Urothelium cell line (cell line): ENCODE measurements at places on chromosomes 3 and 15.

DNA sequence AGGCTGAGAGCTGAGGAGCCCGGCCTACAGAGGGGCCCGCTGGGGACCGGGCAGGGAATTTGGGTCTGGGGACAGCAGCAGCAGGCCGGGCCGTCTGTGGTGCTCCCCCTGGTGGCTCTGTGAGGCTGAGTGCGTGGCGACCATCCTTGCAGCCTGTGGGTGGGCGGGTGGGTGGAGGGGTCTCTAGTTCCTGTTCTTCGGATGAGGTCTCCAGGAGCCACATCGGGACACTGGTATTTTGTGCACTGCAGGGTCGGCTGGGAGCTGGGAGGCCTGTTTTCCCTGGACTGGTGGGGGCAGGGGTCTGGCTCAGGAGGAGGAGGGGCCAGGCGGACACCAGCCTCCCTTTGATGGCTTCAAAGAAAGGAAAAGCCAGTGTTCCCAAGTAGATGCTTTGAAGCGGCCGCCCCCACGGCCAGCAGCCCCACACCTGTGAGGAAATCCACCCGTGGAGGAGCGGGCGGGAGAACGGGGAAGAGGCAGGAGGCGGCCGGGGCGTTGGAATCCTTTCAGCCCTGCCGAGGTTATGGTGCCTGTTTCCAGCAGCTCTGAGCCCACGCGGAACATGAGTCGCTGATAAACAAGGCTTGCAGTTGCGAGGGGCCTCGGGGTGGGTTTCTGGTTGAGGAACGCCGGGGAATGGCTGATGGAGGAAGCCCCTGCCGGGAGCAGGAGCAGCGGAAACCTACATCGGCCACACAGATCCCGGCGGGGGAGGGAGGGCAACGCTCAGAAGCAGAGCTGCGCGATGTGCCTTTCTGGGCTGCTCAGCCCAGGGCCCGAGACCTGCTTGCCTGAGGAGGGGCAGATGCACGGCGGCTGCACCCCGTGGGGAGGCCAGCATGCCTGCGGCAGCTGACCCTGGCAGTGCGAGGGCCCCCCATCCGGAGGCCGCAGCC, 154.3 kb downstream of the NSMCE3 start:
- DNase-seq, result no peak

DNA sequence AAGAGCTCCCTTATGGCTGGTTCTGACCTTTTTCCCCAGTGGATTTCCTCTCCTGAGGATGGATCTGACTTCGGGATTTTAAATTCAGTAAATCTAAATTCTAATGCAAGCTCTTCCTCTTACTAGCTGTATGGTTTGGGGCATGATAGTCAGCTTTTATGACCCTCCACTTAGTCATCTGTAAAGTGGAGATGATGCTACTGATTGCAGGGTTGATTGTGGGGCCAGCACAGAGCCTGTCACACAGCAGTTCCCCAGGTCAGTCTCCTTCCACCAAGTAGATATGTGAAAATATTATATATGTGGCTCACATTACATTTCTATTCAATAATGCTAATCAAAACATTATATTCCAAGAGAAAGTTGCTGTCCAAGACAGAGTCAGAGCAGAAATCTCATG, 141.3 kb upstream of the UBE2E1 start:
- no peak for DNase-seq

DNA sequence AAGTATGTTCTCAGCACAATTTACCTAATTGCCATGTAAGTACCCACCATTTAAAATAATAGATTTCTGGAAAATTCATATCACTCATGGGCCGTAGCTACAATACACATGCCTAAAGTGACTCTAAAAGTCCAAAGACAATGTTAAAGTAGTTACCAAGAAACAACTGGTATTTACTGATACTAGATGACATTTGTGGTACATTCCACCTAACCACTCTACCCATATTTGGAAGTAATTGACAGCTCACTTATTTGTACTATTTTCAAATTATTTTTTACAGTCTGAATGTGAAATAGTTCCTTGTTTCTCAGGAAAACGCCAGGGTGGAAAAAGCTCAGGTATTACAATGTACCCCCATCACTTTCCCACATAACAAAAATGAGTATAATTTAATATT, 573.0 kb downstream of the MECOM start:
- DNase-seq, result no peak

DNA sequence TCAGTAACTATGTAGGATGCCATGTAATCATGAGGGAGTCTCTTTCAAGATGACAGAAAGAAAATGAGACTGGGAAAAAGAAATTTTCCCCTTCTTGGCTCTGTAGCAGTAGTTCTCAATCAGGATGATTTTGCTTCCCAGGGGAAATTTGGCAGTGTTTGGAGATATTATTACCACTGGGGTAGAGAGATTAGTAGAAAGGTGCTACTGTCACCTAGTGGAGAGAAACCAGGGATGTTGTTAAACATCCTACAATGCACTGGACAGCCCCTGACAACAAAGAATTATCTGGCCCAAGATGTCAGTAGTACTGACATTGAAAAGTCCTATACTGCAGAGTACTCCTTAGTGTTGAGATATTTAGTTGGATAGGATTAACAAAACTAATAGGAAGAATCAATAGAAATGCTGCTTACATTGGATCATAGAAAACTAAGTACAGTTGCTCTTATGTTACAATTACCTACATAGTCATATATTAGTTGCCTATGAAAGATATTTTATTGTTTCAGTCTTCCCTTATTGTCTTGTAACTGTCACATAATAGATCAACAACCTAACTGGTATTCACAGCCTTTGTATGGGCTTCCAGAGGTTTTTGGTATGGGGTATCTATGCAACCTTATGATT, 433.3 kb downstream of the RAP2B start:
- peak; percentile 10 for DNase-seq

GRCh38 chr15:51093839-51094605, 684 bp downstream of the TNFAIP8L3 start:
- no peak for DNase-seq

GRCh38 chr3:132180337-132180791, 136.8 kb upstream of the ACP3 start:
- peak; percentile 48 for DNase-seq
